Stimulated activated CD4-positive, alpha-beta T cell treated with anti-CD3 and anti-CD28 coated beads, Interleukin-1b, Interleukin-23, amount 100 ng/mL, for 48 hours (primary cell): ENCODE measurements at places on chromosomes 11 and 22.
A peak's percentile ranks its signal among the peaks of the same experiment; 100 is the strongest.

DNA sequence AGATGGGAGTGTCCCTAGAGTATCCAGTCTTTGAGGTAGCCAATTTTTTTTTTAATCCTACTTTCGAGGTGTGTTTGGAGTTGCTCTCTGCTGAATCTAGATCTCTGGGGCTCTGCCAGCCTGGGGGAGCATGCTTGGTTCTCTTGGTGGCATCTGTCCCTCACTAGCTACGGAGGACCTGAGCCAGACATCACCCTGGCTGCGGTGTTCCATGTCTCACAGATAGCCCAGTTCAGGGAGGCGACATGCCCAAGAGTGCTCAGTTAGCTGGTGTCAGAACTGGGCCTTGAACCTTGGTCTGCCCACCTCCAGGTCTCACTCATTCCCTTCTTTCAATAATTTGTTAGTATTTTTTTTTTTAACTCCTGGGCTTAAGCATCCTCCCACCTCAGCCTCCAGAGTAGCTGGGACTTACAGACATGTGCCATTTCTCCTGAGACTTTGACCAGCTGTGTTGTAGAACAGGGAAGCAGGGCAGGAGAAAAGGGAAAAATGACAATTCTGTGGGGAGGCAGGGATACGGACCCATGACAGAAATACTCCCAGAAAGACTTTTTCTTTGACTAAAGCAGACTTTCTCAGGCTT is 621 bp downstream of the HMOX1 start:
- DNase-seq = no peak

GRCh38 chr22:49825944-49826602 is 1.6 kb downstream of the BRD1 start:
- DNase-seq = peak; percentile 77

DNA sequence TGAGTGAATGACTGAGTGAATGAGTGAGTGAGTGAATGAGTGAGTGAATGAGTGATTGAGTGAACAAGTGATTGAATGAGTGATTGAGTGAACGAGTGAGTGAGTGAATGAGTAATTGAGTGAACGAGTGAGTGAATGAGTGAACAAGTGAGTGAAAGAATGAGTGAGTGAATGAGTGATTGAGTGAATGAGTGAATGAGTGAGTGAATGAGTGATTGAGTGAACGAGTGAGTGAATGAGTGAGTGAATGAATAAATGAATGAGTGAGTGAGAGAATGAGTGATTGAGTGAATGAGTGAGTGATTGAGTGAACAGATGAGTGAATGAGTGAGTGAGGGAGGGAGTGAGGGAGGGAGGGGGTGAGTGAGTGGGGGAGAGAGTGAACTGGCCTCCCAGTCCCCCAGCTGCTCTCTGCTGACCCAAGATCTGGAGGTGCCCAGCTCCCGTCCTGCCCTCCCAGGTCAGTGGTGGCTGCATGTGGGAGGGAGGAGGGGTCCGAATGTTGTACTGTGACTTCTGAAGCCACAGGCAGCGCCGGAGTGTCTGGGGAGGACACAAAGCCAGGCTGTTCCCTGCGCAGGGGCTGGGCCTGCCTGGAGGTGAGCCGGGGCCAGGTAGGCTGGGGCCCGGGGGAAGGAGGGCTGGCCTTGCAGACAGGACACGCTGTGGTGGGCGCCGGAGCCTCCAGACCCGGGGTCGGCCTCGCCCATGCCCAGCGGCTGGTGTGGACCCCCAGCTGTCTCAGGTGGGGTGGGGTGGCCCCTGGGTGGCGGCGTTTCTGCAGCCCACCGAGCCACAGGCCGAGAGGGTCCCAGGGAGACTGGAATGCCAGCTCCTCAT is 17.8 kb upstream of the PIM3 start:
- DNase-seq = no peak

DNA sequence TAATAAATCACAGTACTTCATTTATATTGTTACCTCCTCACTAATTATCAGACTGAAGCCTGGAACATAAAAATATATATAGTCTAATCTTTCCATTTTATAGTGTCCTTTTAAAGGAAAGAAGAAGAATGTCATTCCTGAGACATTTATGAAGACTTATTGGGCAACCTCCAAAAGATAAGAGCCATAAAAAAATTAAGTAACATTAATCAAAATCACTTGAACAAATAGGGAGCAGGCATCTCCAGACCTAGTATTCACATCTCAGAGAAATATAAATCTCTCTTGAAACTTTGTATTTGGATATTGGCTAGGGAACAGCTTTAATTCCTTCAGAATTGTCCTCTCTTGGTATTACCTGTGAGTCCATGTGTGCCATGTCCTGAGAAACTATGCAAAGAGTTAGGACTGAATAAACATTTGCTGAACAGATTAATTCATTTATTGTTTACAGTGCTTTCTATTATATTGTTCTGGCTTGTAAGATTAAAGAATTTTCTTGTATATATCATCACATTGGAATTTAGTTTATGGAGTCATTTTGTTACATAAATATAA is 530.5 kb upstream of the LRRC4C start:
- no peak for DNase-seq

GRCh38 chr11:108902027-108902469 is 237.2 kb downstream of the DDX10 start:
- no peak for DNase-seq

GRCh38 chr11:128734103-128734831 is 40.4 kb downstream of the FLI1 start:
- DNase-seq = no peak

GRCh38 chr11:73330569-73331093 is 22.6 kb downstream of the ARHGEF17 start:
- DNase-seq = no peak

- no peak for DNase-seq
These were observed 6.6 kb upstream of the FLI1 start for GRCh38 chr11:128687321-128687720.

GRCh38 chr11:134511255-134511654 is 99.2 kb upstream of the B3GAT1 start:
- no peak for DNase-seq

DNA sequence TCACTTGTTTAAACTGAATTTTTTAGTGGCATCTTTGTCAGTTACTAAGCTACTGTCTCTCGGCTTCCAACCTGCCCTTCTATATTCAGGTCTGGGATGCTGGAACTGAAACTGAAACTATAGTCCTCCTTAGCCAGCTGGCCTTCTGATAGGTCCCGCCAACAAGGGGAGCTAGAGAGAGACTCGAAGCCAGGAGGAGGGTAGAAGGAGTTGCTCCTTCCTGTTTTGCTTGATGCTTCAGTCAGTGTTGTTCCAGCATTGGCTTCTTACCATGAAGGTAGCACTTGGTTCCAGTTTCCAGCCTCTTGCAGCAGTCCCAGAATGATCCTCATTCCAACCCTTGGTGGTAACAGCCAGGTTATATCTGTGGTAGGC is 32.9 kb upstream of the HORMAD2 start:
- no peak for DNase-seq

GRCh38 chr11:120482149-120482548 is 29.4 kb upstream of the GRIK4 start:
- DNase-seq = no peak

DNA sequence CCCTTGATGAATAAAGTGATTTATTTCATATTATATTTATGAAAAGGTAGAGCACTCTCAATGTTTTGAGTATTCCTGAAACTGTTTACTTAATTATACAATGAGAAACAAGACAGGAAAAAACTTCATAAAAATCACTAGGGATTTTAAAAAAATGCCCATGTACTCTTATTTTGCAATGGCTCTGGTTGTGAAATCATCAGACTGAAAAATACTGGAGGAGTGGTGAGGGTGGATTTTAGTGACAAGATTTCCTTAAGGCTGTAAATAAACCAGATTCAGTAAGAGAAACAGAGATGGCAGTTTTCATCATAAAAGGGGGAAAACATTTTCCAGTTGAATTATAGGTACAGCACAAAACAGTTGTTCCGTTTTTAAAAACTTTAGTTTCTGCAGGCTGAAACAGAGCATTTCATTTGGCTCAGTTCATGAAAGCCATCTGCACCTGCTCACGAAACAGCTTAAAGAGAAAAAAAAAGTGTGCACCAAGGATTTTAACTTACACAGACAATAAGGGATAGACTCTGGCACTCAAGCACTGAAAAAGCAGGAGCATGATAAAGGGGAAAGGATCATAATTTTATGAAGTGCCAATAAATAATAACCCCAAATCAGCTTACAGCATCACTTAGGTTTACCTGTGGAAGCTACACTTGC is 100.7 kb downstream of the MAML2 start:
- no peak for DNase-seq

- DNase-seq = no peak
These were observed 14.5 kb downstream of the KCNC1 start for GRCh38 chr11:17748761-17749721.

- DNase-seq = no peak
These were observed 11.8 kb downstream of the CASP4 start for GRCh38 chr11:104956528-104956927.

- no peak for DNase-seq
These were observed 13.5 kb upstream of the CASTOR1 start for GRCh38 chr22:30302810-30303138.

- no peak for DNase-seq
These were observed 41.6 kb downstream of the BUD13 start for GRCh38 chr11:116731097-116731761.

- DNase-seq = peak; percentile 57
These were observed 10.2 kb upstream of the LRRC32 start for GRCh38 chr11:76680518-76681425.

- no peak for DNase-seq
These were observed 21.8 kb upstream of the OPCML start for GRCh38 chr11:133553885-133554740.

DNA sequence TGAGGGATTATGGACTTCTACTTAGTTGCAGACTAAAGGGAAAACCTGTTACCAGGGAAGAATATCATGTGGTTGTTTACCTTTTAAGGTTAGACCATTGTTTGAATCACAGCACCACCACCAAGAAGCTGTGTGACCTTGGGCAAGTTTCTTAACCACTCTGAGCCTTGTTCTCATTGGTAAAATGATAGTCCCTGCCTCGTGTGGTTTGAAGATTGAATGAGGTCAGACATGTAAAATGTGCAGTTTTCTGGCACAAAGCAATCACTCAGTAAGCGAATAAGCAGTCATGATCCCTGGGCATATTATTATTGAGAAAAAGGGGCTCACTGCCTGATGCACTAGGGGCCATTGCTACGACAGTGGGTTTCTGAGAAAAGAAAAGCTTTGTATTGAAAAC is 28.3 kb downstream of the MOV10L1 start:
- DNase-seq = no peak

GRCh38 chr11:118152552-118153471 is at the start of gene SCN4B:
Gene SCN4B, minus strand, starts transcription at chr11:118152823. Its CDS starts 150 bp downstream, at chr11:118152673.
- DNase-seq = no peak

- no peak for DNase-seq
These were observed 79.7 kb downstream of the C22orf31 start for GRCh38 chr22:28981818-28982499.

DNA sequence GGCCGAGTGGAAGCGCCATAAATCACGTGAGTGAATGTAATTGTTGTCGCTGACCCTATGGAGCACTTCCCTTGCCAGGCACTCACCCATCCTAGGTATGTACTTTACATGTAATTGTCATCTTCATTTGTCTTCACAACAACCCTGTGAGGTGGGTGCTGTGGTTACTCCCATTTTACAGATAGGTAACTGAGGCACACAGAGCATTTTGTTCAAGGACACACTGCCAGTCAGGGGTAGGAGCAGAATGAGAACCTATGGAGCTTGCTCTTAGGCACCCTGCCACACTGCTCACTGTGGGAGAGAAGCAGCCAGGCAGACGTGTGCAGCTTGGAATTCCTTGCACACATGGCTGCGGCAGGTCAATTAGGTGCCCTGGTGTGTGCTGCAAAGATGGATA is 785 bp upstream of the EFCAB6 start:
- no peak for DNase-seq

DNA sequence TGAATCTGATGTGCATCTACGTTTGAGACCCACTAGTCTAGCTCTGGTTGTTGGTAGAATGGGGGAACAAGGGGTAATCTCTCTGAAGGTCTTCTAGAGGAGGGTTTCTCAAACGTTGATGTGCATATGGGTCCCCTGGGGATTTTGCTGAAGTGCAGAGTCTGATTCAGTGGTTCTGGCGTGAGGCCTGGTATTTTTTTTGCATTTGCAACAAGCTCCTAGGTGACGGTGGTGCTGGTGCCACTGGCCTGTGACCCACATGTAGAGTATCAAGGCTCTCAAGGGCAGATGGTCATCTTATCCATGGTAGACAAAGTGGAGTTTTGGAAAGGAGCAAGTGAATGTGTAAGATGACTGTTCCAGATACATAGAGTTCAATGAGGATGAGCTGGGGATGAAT is 97.1 kb downstream of the CEP164 start:
- no peak for DNase-seq

DNA sequence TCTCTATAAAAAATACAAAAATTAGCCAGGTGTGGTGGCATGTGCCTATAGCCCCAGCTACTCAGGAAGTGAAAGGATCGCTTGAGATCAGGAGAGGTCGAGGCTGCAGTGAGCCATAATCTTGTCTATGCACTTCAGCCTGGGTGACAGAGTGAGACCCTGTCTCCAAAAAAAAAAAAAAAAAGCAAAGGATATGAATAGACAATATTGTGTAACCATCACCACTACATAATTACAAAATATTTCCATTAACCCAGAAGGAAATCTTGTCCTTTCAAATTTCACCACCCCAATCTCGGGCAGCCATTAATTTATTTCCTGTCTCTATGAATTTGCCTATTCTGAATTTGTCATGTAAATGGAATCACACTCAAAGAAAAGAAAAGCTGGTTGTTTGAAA is 21.2 kb downstream of the RSF1 start:
- no peak for DNase-seq

- DNase-seq = peak; percentile 34
These were observed 6.1 kb downstream of the NUP50 start for GRCh38 chr22:45169591-45170466.

- DNase-seq = no peak
These were observed 50.4 kb downstream of the OR4A47 start for GRCh38 chr11:48538991-48539390.

DNA sequence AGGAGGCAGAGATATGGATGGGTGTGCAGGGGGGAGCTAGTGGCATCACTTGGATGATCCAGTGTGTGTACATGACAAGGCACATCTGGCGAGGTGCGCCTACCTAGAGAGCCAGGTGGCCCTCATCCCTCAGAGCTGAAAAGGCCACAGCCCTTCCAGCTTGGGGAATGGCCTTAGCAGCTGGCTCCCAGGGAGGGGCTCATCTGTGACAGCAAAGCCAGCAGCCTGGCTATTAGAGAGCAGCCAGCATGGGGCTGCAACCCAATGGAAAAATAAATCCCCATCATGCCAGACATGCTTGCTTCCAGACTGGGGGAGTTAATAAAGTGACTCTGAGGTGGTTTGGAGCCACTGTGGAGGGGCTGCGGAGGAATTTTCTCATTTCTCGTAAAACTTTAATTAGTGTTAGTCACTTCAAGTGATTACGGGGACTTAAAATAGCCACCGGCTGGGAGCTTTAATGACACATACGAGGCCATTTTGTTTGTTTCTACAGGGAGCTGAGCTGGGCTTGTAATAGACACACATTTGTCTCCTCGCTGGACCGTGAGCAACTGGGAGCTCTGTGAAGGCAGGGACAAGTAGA is 111.2 kb upstream of the ALX4 start:
- no peak for DNase-seq

- DNase-seq = no peak
These were observed 28.6 kb upstream of the ATXN10 start for GRCh38 chr22:45642986-45643385.
